ENCODE measurements at places on chromosomes 4 and X.

- DNase-seq, result no peak
Measured at GRCh38 chrX:8005678-8006347, 78.6 kb upstream of the PNPLA4 start.

DNA sequence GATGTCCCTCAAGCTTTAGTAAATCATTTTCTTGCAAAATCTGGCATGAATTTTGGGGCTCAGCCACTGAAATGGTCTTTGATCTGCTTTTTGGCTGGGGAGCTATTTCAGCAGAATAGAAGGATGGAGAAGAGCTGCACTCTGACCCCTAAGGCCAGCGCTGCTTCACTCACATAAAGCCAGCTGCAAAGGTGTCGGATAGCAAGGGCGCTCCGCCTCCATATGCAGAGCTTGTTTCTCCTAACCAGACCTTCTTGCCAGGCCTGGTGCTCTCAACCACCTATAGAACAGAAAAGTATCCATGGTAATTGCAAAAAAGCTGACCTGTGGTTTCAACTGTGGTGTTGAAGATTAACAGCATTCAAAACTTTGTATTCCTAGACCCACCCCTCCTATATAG is 24.1 kb upstream of the COQ2 start:
- no peak for DNase-seq

DNA sequence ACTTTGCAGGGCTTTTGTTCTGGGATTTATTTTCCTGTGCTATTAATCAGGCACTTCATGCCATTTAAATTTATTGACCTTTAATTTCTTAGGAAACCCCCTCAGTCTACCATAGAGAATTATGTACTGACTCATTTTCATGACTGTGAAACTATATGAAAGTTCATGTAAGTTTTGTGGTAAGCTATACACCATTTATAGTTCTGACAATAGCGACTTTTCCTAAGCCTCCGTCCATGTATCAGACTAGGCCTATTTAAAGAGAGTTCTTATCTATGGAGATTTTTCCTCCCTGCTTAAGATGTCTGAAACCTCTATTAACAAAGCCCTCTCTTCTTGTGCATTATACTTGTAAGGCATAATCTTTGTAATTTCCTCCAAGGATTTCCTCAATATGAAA is 111.6 kb downstream of the AFF2 start:
- no peak for DNase-seq

GRCh38 chr4:156946516-156947424 is 24.8 kb downstream of the PDGFC start:
- peak; percentile 68 for DNase-seq

DNA sequence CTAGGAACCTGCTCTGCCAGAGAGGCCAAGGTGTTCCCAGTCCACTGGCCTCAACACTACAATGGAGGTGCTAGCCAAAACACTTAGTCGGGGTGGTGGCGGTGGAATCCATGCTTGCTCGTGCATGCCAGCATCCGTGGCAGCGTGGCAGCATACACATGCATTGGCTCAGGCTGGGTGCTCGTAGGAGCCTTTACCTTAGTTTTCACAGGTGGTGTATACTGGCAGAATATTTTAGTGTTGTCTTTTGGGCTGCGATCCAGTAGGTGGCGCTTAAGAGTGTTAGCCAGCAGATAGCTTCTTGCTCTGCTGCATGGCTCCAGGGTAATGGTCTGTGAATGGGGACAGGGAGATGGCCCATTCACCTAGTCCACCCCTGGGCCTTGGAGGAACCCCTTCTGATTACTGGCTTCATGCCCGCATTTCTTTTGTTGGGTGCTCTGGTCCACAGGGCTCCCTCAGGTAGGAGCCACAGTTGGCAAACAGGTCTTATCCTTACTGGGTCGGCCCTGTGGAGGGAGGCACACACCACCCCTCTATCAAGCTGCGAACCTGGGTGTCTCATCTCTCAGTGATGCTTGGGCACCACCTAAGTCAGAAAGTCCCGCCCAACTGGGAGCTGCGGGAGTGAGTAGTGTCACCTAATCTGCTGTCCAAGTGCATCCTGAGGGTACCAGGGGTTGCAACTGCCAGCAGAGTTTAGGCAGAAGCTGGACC is 40.0 kb downstream of the RIPPLY1 start:
- no peak for DNase-seq

DNA sequence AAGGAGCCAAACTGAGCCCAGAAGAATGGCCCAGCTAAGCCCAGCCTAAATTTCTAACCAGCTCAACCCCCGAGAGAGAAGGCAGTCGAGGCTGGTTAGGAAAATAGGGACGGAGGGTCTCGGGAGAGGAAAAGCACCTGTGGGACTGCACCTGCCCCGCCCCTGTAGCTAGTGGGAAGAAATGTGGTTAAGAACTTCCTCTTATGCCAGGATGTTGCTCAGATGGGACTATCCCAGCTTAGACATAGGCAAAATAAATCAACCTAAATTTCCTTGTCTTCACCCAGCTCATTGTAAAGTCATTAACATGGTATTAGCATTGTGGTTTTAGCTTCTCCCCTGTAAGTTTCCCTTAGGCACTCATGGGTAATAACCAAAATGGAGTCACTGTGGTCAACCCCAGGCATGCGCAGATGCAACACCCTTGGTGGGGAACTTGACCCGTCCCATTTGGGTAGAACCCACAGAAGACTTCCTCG is 86.8 kb downstream of the ZNF718 start:
- no peak for DNase-seq

DNA sequence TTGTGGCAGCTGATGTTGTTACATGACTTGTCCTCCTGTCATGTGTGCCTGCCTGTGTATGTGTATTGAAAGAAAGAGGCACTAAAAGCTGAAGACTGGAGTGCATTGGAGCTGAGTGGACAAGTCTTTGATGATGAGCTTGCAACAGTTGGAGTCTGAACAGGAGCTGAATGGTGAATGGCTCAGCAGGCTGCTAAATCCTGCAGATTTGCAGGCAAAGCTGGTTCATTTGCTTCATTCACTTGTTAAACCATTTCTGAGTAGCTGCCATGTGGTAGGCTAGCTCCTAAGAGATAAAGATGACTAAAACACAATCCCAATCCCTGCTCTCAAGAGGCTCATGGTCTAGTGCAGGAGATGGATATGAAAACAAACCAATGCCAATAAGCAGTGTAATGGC is 217.3 kb downstream of the CHRDL1 start:
- no peak for DNase-seq

- peak; percentile 20 for DNase-seq
Measured at GRCh38 chrX:41435708-41436107, 11.4 kb upstream of the NYX start.

DNA sequence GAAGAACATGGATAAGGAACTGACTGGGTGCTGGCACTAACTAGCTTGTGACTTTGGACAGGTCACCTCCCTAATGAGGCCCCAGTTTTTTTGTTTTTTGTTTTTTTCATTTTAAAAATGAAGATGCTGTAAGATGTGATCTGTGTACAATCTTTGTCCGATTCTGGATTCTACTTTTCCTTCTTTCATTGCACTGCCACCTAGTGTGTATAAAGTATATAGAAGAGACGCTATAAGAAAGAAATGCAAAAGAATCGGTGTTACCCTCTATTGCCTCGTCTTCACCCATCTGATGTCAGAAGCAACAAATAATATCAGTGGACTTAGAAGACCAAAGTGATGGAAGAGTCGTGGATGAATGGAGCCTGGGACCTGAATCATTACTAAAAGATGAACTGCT is 58.6 kb upstream of the P2RY10 start:
- no peak for DNase-seq

DNA sequence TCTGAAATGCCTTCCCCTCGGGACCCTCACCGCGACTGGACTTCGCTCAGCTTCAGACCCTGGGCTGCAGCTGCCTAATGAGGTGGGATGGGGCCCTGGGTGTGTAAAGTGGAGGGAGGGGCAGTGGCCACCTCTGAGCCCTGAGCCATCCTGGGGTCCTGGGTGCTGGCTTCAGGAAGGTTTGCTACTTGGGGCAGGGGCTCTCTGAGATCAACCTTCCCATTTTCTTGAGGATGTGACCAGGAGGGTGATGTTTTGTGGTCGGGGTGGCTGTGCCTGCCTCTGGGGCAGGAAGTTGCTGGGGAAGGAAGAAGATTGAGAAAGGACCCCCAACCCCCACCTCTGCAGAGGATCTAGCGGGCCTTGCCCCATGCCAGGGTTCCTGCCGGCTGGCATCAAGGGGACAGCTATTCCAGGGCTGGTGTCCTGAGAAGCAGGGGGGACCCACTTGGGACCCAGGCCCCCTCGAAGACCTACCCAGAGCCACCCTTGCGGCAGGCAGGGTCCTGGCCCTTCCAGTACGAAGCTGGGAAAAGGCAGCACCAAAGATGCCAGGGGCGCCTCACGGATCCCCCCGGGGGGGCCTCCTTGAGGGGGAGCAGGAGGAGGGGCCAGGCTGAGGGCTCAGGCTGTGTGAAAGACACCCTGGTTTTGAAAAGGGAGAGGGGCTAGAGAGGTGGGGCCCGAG is 6.5 kb downstream of the SH3BP2 start:
- no peak for DNase-seq

DNA sequence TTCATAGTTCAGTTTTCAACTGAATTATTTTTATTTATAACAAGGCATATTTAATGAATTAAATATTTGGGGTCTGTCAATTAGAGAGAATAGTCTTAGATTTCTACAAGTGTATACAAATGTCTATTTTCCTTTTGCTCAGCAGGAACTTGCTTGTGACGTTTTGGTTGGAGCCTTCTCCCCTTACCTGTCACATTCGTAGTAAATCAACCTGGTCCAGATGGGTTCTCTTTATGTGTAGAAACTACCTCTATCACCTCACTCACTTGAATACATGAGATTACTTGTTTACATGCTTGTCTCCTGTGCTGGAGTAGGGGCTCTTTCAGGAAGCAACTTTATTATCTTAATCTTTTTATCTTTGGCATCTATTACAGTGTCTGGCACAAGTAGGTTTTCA is 938.3 kb upstream of the IGFBP7 start:
- DNase-seq, result no peak

GRCh38 chr4:73648478-73648877 is 28.2 kb upstream of the RASSF6 start:
- no peak for DNase-seq

DNA sequence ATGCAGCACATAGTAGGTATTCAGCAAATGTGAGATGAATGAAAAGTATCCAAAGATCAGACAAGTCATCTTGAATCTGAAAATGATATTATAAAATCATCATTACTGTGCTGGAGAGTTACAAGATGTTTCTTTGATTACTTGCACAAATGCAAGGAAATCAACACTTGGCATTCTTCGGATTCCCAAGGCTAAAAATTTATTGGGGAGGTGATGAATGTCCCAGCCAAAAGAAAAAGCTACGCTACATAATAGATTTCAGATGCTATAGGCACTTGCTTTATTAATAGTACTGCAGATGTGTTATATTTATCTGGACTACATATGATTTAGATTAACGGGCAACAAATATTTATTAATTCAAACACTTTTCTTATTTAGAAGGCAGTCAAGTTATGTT is 286.7 kb upstream of the TENM3 start:
- DNase-seq, result no peak

GRCh38 chrX:104253567-104254441 is 929 bp downstream of the ESX1 start:
- DNase-seq, result no peak

Measured in brain pericyte (primary cell).